ENCODE measurements at places on chromosomes 3 and 15.

GRCh38 chr3:44992555-44993470, 16.8 kb downstream of the EXOSC7 start:
- no peak for DNase-seq

DNA sequence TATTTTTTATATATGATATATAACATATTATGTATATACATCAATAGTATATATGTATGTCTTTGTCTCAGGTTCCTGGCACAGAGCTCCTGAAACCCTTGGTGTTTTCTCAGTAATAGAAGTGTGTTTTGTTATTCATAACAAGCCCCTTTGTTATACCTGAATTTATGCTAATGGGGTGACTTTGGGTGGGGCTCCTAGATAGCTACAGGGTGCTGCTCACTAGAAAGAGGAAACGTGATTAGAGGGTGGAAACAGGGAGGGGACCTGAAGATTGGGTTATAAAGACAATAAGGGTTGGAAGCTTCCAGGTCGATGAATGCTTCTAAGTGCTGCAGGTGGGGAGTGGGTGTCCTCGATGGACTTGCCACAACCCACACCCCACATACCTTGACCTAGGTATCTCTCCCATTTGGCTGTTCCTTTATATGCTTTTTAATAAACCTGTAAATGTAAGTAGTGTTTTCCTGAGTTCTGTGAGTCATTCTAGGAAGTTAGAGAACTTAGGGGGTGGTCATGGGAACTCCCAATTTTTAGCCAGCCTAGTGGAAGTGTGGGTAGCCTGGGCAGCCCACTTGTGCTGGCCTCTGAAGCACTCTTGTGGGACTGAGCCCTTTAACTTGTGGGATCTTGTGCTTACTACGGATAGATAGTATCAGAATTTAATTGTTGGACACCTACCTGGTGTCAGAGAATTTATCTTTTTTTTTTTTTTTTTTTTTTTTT, 36.9 kb upstream of the C15orf39 start:
- no peak for DNase-seq

DNA sequence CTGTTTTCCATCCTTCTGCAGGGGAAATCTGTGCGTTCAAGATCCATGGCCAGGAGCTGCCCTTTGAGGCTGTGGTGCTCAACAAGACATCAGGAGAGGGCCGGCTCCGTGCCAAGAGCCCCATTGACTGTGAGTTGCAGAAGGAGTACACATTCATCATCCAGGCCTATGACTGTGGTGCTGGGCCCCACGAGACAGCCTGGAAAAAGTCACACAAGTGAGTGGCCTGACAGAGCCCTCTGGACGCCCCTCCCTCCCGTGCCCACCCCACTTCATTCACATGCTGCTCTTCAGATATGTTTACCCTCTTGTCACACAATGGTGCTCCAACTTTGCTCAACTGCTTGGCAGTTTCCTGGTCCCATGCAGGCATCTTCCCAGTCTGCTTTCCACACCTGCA, 274.3 kb upstream of the TRIM42 start:
- no peak for DNase-seq

- DNase-seq, result no peak
These were observed 22.2 kb downstream of the BCL2A1 start for GRCh38 chr15:79948761-79949160.

DNA sequence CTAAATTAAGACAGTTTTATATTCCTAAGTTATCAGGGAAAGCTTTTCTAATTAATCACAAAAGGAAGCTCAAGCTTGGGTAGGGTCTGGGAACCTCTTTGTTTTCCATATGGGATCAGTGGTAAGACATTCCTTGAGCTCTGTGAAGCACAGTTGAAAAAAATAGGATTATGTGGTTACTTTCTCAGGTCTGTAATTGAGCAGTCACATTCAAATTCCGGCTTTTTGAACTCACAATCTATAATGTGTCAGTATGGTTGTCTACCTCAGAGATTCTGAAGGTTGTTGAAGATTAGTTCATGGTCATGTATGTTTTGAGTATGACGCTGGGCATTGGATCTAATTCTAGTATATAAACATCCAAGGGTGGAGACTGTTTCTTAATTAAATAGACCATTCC, 364.5 kb downstream of the LPP start:
- DNase-seq, result no peak

- no peak for DNase-seq
These were observed 337.8 kb downstream of the RBMS3 start for GRCh38 chr3:29618395-29619282.

Measured in bone marrow (tissue), 2 donors.